ENCODE measurements at places on chromosomes 16 and 17. TPM values are rescaled to one million over a fixed set of nuclear protein-coding genes. Genes with fewer than 3 reads are reported as not detected.

The ZSCAN10 gene
- total RNA-seq, result 70.0 TPM

The CLEC18A gene
- total RNA-seq, result 0.33 TPM

The EVPLL gene
- not detected for total RNA-seq

The NPIPB8 gene
- not detected for total RNA-seq

The SMPD3 gene
- total RNA-seq, result 0.07 TPM

The KRT33A gene
- not detected for total RNA-seq

The HCRT gene
- not detected for total RNA-seq

The TNFRSF17 gene
- not detected for total RNA-seq

The MMP2 gene
- 74.4 TPM for total RNA-seq

The MT1A gene
- total RNA-seq, result not detected

DNA sequence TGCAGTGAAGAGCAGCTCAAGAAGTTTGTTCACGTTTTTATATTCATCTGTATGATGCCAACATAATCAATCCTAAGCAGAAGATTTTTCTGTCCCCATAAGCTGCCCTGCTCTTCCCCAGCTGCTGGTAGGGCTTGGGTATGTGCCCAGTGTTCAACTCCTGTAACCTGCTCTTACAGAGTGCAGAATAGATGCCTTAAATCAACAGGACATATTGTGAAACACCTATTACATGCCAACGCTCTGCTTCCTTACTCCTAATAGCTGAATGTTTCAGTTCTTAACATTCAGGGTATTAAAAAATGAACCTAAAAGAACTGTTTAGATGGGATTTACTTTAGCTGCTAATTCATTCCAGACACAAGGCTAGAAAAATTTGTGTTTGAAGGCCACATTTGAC lies 190.9 kb downstream of the HS3ST3A1 start:
- H3K4me3 ChIP-seq, result no peak overlapping the region
- H3K27me3 ChIP-seq, result no peaks in the 10 kb centered on the region
- no peaks in the 10 kb centered on the region for H3K4me1 ChIP-seq
- H3K36me3 ChIP-seq, result no peaks in the 10 kb centered on the region
- no peak for DNase-seq
- no peak overlapping the region for H3K27ac ChIP-seq

- no peak overlapping the region for H3K27ac ChIP-seq
- DNase-seq, result peak; percentile 68
- no peaks in the 10 kb centered on the region for H3K36me3 ChIP-seq
- H3K4me1 ChIP-seq, result peaks cover 12% of the 10 kb centered on the region
These were observed 104.7 kb upstream of the TMEM132E start for GRCh38 chr17:34474706-34475105.

DNA sequence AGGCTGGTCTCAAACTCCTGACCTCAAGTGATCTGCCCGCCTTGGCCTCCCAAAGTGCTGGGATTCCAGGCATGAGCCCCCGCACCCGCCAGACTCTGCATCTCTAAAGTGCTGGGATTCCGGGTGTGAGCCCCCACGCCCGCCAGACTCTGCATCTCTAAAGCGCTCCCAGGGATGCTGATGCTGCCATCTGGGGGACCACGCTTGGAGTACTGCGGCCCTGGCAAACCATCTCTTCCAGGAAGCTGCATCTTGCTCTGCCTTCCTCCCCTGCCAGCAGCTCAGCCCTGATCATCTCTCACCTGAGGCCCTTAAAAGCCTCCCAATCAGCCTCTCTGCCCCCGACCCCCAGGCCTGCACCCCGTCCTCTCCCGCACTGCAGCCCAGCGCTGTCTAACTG lies 4.1 kb downstream of the CEP295NL start:
- H3K36me3 ChIP-seq, result no peaks in the 10 kb centered on the region
- no peaks in the 10 kb centered on the region for H3K27me3 ChIP-seq
- H3K4me3 ChIP-seq, result no peak overlapping the region
- no peak for DNase-seq

DNA sequence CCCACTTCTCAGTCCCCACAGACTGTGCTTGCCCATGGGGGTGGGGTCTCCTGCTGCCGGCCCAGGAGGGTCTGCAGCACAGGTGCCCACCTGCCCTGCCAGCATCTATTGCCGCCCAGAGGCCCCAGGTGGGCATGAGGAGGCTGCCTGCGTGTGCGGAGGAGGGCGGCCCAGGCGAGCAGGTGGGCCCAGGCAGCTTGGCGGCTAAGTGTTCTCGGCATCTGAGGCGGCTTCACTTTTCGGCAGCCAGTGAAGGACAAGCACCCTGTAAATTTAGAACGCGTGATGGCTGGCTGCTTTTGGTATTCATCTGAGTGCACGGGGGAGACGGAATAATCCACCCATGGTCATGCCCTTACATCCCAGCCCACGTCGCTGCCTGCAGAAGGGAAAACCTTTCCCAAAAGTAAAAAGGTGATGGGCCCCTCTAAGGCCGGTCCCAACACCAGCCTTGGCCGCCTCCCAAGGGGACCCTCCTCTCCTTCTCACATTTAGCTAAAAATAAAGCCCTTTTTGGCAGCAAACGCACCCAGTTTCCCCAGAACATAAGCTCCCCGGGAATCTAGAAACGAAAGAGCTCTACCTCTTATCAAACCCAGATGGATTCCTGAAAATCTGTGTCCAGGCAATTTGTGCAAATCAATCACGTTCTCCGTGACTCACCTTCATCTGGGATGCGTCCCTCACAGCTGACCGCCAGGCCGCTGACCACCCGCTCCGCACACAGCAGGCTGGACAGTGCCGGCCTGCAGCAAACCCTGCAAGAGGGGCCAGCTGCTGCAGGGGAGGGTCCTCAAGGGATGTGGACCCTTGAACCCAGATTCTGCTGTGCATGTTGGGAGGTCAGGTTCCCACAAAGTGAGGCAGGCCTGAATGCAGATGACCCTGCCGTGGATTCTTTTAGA lies 79.4 kb downstream of the RBFOX3 start:
- no peaks in the 10 kb centered on the region for H3K4me1 ChIP-seq
- peak overlapping the region; percentile 17 for H3K27ac ChIP-seq
- no peak overlapping the region for H3K4me3 ChIP-seq
- no peak for DNase-seq

DNA sequence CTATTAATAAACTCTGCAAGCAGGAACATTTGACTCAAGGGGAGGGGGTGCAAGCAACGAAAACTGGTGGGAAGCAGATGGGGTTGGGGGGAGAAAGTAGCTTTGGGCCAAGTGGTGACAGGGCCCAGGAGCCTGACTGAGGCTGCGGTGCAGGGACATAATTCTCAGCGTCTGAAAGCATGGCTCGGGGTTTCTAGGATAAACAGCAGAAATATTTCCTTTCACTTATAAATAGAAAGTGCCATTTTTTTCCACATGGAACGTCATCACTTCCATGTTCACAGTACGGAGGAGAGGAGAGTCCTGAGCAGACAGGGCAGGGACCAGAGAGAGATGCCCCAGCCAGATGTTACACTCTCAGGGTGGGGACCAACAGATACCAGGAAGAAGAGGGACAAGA lies 197.1 kb downstream of the ZFHX3 start:
- no peak overlapping the region for H3K27ac ChIP-seq
- no peak for DNase-seq
- no peaks in the 10 kb centered on the region for H3K27me3 ChIP-seq
- H3K4me3 ChIP-seq, result no peak overlapping the region

DNA sequence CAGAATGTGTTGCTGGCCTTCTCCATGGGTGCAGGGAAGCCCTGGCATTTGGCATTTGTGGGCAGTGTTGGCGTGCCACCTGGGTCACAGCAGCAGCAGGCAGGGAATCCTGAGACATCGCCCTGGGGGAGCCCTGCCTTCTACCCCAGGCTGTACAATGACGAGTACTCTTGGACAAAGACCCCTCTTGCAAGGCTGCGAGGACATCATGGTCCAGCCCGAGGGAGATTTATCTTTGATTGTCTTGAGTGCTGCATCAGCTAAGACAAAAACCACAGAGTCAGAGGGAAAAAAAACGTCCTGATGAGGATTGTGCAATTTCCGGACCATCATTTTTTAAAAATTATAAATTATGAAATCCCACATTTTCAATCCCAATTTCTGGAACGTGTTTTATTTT lies 3.7 kb downstream of the CRISPLD2 start:
- no peak for DNase-seq
- no peaks in the 10 kb centered on the region for H3K36me3 ChIP-seq
- H3K27me3 ChIP-seq, result peaks cover 45% of the 10 kb centered on the region
- no peak overlapping the region for H3K4me3 ChIP-seq
- H3K27ac ChIP-seq, result no peak overlapping the region

- H3K4me3 ChIP-seq, result no peak overlapping the region
- peaks cover 8% of the 10 kb centered on the region for H3K4me1 ChIP-seq
- no peaks in the 10 kb centered on the region for H3K36me3 ChIP-seq
- no peak overlapping the region for H3K27ac ChIP-seq
- DNase-seq, result no peak
- no peaks in the 10 kb centered on the region for H3K27me3 ChIP-seq
These were observed 193.4 kb upstream of the CPHXL start for GRCh38 chr16:75919664-75920063.

DNA sequence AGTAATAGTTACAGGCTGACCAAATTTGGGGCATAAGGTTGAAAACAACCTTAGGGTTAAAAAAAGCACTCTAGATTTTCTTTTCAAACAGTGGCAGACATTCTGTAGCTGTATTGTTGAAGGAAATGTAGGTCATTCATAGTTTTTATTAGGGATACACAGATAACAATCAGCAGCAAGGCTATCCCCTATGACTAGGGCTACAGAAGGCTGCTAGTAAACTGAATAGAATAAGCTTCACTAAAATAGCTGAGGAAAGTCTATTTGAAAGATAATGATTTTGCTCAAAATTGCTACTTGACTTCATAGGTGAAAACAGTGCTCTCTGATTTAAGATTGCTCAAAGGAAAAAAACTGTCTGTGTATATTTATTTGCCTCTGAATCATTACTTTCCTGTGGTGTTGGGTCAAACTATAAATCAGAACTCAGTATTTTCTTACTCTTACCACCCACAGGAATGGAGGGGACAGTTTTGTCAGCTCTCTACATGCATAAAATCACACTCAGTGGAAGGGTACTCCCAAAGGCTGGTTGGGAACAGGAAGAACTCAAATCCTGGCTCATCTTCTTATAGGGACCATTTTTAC lies 24.8 kb downstream of the RPGRIP1L start:
- H3K4me1 ChIP-seq, result no peaks in the 10 kb centered on the region
- no peak overlapping the region for H3K27ac ChIP-seq
- H3K4me3 ChIP-seq, result no peak overlapping the region
- H3K36me3 ChIP-seq, result peaks cover 6% of the 10 kb centered on the region

DNA sequence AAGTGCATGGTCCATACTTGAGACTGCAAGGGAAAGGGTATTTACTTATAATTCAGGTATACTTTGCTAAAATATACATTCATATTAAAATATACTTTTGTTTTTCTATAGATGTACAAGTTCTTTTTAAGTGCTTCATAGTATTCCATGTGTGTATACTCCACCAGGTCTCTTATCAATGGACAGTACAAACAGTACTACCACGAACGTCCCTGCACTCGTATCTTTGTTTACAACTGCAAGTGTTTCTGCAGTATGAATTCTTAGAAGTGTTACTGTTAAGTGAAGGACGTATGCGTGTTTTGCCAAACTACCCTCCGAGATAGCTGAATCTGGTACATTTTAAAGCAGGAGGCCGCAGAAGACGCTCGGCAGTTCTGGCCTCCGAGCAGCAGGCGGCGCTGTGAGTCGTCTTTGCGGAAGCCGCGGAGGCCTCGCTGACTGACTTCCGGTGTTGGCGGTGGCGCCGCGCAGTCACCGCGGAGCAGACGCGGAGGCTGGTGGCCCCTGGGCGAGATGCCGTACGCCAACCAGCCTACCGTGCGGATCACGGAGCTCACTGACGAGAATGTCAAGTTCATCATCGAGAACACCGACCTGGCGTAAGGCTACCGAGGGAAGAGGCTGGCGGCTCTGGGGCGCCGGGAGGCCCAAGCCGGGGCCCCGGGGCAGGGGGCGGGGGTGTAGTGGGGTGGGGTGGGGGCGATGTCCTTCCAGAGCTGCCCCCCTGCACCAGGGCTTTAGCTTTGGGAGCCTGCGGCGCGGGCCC lies at the start of gene POLR2C:
POLR2C (plus strand) TSS at position 471 of the 769 bp plus-strand sequence; CDS start at position 517, 46 bp downstream.
- H3K4me3 ChIP-seq, result peak within 1 kb of the TSS; percentile 94
- H3K27ac ChIP-seq, result no peak within 1 kb of the TSS
- DNase-seq, result peak; percentile 96
- H3K36me3 ChIP-seq, result peaks cover 59% of the 10 kb centered on the region

GRCh38 chr16:67393111-67393787 lies at the start of gene TPPP3:
TSS of gene TPPP3 (minus strand) at chr16:67393498. CDS start at chr16:67391111, 2,387 bp downstream.
- peak; percentile 92 for DNase-seq
- H3K27ac ChIP-seq, result no peak within 1 kb of the TSS
- peak within 1 kb of the TSS; percentile 56 for H3K4me3 ChIP-seq
- no peaks in the 10 kb centered on the region for H3K36me3 ChIP-seq
- peaks cover 11% of the 10 kb centered on the region for H3K4me1 ChIP-seq

DNA sequence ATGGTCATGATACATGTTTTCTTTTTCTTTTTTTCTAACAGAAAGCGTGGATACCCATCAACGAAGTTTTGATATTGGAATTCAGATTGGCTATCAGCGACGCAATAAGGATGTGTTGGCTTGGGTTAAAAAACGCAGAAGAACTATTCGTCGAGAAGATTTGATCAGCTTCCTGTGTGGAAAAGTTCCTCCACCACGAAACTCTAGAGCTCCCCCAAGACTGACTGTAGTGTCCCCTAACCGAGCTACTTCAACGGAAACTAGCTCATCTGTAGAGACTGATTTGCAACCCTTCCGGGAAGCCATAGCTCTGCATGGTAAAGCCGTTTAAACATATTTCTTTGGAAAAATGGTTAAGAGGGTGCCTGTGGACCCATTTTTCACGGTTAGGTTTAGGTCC lies 11.5 kb downstream of the HAPSTR1 start:
- H3K4me3 ChIP-seq, result no peak overlapping the region
- no peak for DNase-seq
- peaks cover 88% of the 10 kb centered on the region for H3K36me3 ChIP-seq

GRCh38 chr17:38867968-38868816 lies 1.7 kb upstream of the LASP1 start:
- peak overlapping the region; percentile 93 for H3K4me3 ChIP-seq
- H3K27ac ChIP-seq, result peak overlapping the region; percentile 61
- no peaks in the 10 kb centered on the region for H3K27me3 ChIP-seq
- peaks cover 11% of the 10 kb centered on the region for H3K4me1 ChIP-seq

GRCh38 chr16:84709609-84710008 lies 9.8 kb downstream of the USP10 start:
- H3K27me3 ChIP-seq, result no peaks in the 10 kb centered on the region
- no peak overlapping the region for H3K4me3 ChIP-seq
- no peak for DNase-seq
- peaks cover 12% of the 10 kb centered on the region for H3K36me3 ChIP-seq
- H3K4me1 ChIP-seq, result no peaks in the 10 kb centered on the region

GRCh38 chr17:49747632-49748031 lies 16.3 kb downstream of the FAM117A start:
- H3K4me1 ChIP-seq, result no peaks in the 10 kb centered on the region
- H3K27me3 ChIP-seq, result no peaks in the 10 kb centered on the region
- no peak overlapping the region for H3K4me3 ChIP-seq
- no peaks in the 10 kb centered on the region for H3K36me3 ChIP-seq
- DNase-seq, result no peak
- no peak overlapping the region for H3K27ac ChIP-seq

- H3K36me3 ChIP-seq, result no peaks in the 10 kb centered on the region
- H3K4me1 ChIP-seq, result no peaks in the 10 kb centered on the region
- no peaks in the 10 kb centered on the region for H3K27me3 ChIP-seq
- H3K4me3 ChIP-seq, result no peak overlapping the region
- peak; percentile 19 for DNase-seq
These were observed 4.6 kb downstream of the CNGB1 start for GRCh38 chr16:57966204-57966771.

- H3K27me3 ChIP-seq, result no peaks in the 10 kb centered on the region
- no peak overlapping the region for H3K4me3 ChIP-seq
- peaks cover 5% of the 10 kb centered on the region for H3K4me1 ChIP-seq
- no peak overlapping the region for H3K27ac ChIP-seq
- DNase-seq, result no peak
- H3K36me3 ChIP-seq, result no peaks in the 10 kb centered on the region
These were observed 138.5 kb upstream of the TBX2 start for GRCh38 chr17:61261001-61261637.

Data from endodermal cell (in vitro differentiated cells).